ENCODE measurements at places on chromosomes 7 and 10.

- peak; percentile 75 for DNase-seq
Observed at GRCh38 chr10:122504610-122504950, 43.2 kb downstream of the HTRA1 start.

- DNase-seq: no peak
Observed at GRCh38 chr10:77341055-77341454, 296.6 kb downstream of the KCNMA1 start.

- DNase-seq: no peak
Observed at GRCh38 chr7:92868683-92869293, 32.4 kb upstream of the CDK6 start.

DNA sequence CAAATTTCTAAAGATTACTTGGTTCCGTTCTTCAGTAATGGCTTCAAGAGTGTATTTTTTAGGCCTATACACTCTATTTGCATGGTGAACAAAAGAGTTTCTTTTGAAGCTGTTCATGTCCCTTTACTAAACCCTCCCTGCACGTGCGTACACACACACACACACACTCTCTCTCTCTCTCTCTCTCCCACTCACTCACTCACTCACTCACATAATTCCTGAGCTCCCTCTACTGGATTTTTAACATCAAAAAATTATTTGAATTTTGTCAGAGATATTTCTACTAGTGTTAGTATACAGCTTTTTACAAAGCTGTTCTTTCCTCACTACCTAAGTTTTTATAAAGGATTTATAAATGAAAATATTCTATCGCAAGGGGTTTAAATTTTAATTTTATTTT lies 85.9 kb downstream of the UBE3C start:
- DNase-seq: no peak

DNA sequence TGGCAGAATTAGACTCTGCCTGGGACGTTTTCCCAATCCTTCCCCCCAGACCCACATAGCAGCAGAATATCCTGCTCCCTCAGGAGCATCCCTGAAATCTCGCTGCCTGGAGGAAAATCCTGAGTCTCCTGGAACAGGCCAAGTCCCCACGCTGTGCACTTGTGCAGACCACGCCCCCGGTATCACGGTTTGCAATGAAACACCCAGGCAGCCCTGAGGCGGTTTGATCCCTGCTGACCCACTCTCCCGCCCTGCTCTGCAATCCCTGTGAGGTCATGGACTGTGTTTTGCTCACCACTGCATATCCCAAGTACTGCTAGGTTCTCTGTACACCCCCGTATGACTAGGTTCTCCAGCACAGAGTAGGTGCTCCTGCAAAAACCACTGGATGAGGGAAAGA lies 411.8 kb upstream of the MGMT start:
- no peak for DNase-seq

Data from fibroblast of skin of left biceps (primary cell).